ENCODE measurements at places on chromosomes 13 and 19.

DNA sequence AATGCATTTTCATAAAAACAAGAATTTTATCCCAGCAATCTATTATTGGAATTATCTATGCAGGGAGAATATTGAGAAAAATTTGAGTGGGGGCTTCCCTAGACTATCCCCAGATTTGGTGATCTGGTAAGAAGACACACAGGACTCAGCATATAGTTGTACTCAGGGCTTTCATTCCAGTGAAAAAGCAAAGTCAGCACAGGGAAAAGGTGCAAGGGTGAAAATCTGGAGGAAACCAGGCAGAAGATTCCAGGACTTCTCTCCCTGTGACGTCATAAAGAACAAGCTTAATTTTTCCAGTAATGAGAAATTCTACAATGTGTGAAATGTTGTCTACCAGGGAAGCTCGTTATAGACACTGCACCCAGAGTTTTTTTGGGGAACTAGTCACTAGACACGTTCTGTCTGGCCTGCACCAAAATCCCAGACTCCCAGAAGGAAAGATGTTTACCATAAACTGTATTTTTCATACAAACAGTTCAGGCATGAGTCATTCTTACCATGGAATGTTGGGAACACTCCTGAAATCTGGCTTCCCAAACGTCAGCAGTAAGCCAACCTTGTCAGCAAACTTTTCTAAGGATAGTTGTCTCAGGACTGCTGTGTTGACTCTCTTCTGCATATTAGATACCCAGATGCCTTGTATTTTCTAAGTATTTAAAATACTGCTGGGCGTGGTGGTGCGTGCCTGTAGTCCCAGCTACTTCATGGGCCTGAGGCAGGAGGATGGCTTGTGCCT lies 107.4 kb downstream of the DNAJC3 start:
- no peak for DNase-seq

DNA sequence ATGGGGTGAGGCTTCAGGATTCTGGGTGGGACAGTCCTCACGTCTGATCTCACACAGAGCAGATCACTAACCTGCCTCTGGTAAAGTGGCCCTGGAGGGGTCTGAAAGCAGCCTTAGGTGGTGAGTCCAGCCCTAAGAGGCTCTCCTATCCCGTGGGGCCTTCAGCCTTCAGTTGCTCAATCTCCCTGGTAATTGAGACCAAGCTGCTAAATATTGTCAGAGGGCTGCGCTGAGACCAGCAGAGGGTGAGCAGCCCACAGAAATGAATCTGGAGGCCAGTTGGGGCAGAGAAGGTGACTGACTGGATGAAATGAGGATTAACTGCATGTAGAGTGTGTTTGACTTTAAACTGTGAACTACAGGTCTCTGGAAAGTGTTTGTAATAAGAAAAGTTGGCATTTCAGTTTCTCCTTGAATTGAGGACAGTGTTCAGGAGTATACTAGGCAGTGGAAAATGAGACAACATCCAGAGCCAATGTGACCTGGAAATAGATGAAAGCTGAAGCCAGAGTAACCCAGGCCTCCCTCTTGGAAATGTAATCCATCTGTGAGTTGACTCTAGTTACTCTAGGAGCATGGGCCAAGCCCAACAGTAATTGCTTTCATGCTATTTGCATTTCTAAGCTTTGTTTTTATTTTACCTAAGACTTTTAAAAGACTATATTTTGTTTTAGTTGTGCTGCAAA lies 14.3 kb upstream of the HSPH1 start:
- no peak for DNase-seq

GRCh38 chr19:49852631-49853126 lies 1.7 kb downstream of the PTOV1 start:
- no peak for DNase-seq

DNA sequence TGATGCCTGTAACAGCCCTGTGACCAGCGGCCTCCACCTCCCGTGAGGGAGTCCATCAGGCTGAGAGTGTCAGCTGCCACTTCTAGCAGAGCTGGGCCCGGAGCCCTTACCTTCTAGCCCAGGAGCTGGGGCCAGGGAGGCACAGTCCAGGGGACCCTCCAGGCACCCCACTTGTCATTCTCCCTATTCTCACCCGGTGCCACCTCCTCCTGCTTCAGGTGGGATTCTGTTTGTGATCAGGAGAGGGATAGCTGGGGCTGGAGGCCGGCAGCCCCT lies 4.1 kb downstream of the RASA3 start:
- no peak for DNase-seq

- DNase-seq, result no peak
Observed at GRCh38 chr13:88376760-88377388, 705.7 kb downstream of the SLITRK5 start.

GRCh38 chr13:112957295-112957677 lies 11.7 kb upstream of the MCF2L start:
- DNase-seq, result no peak

Measured in activated T-helper 1 cell treated with anti-CD3 and anti-CD28 coated beads, Interleukin-2, amount 50 U/mL, for 16 hours (primary cell).